Caco-2 (cell line): ENCODE measurements at places on chromosomes 6 and 20. TPM values are rescaled to one million over a fixed set of nuclear protein-coding genes. Genes with fewer than 3 reads are reported as not detected.
A peak's percentile ranks its signal among the peaks of the same experiment; 100 is the strongest.

DNA sequence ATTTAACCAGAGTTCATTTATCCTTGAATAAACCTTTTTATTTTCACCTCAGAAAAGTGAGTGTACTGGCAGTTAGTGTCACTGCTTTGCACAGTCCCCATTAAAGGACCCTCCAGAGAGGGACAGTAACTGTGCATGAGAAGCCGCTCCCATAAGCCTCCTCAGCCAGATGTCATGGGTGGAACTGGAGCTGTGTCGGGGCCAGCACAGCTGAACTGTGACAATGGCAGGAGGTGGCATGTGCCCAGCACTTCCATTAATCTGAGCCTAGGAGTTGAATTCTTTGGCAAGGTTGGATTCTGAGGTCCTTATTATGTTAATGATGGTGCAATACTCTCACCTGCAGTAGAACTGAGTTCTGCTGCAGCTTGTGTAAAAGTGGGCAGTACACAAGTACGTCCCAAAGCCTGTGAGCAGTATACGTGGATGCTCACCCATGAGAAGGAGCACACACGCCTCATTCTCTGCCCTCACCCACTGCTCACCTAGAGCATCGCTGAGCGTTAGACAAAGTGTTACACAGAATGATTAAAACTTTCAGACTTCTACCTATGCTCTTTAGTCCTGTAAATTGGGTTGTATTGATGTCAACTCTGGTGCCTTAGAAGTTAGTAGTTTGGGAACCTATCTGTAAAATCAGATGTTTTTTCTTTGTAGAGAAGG is 11.9 kb upstream of the CSE1L start:
- H3K4me1 ChIP-seq: no peaks in the 10 kb centered on the region
- H3K27ac ChIP-seq: no peak overlapping the region

- H3K4me1 ChIP-seq: peaks cover 83% of the 10 kb centered on the region
- H3K4me3 ChIP-seq: no peak overlapping the region
- H3K36me3 ChIP-seq: no peaks in the 10 kb centered on the region
These were observed 58.9 kb upstream of the LRRC1 start for GRCh38 chr6:53735896-53736295.

- DNase-seq: no peak
- no peak overlapping the region for H3K4me3 ChIP-seq
- H3K27ac ChIP-seq: no peak overlapping the region
- no peaks in the 10 kb centered on the region; the same call in 1 of the 2 replicates for H3K27me3 ChIP-seq
- no peaks in the 10 kb centered on the region for H3K4me1 ChIP-seq
These were observed 85.6 kb upstream of the SRSF6 start for GRCh38 chr20:43372051-43372450.

- H3K4me3 ChIP-seq: no peak overlapping the region
These were observed 75.9 kb upstream of the SYNJ2 start for GRCh38 chr6:157905590-157906342.

GRCh38 chr6:87673237-87673636 is 28.8 kb downstream of the AKIRIN2 start:
- no peak overlapping the region for H3K4me3 ChIP-seq
- no peaks in the 10 kb centered on the region for H3K27me3 ChIP-seq
- peaks cover 31% of the 10 kb centered on the region for H3K4me1 ChIP-seq
- H3K27ac ChIP-seq: no peak overlapping the region

DNA sequence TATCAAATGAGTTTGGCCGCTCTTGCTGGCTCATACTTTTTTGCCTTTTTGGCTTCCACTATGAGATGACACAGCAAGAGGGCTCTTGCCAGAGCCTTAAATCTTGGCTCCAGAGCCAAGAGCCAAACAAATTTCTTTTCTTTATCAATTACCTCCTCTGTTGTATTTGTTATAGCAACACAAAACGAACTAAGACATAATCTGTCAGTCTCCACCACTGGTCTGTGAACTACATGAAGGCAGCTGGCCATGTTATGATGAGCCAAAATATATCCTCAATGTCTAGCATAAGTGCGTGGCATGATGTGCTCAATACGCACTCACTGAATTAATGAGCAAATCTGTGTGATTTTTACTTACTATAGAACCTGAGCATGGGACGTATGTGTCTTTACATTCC is 220.0 kb upstream of the ZNF217 start:
- H3K36me3 ChIP-seq: no peaks in the 10 kb centered on the region
- DNase-seq: no peak
- no peak overlapping the region for H3K4me3 ChIP-seq
- H3K27ac ChIP-seq: peak overlapping the region; percentile 15
- H3K4me1 ChIP-seq: peaks cover 4% of the 10 kb centered on the region; the same call in 1 of the 2 replicates

GRCh38 chr20:10309326-10309725 is 90.7 kb downstream of the SNAP25 start:
- H3K4me3 ChIP-seq: no peak overlapping the region
- H3K27me3 ChIP-seq: no peaks in the 10 kb centered on the region
- no peaks in the 10 kb centered on the region for H3K36me3 ChIP-seq
- no peak for DNase-seq
- H3K27ac ChIP-seq: no peak overlapping the region

- peaks cover 9% of the 10 kb centered on the region; the same call in 1 of the 2 replicates for H3K4me1 ChIP-seq
- no peaks in the 10 kb centered on the region for H3K36me3 ChIP-seq
- no peak overlapping the region for H3K27ac ChIP-seq
- H3K27me3 ChIP-seq: no peaks in the 10 kb centered on the region
- no peak for DNase-seq
These were observed 304.9 kb upstream of the TCF21 start for GRCh38 chr6:133583907-133584427.

DNA sequence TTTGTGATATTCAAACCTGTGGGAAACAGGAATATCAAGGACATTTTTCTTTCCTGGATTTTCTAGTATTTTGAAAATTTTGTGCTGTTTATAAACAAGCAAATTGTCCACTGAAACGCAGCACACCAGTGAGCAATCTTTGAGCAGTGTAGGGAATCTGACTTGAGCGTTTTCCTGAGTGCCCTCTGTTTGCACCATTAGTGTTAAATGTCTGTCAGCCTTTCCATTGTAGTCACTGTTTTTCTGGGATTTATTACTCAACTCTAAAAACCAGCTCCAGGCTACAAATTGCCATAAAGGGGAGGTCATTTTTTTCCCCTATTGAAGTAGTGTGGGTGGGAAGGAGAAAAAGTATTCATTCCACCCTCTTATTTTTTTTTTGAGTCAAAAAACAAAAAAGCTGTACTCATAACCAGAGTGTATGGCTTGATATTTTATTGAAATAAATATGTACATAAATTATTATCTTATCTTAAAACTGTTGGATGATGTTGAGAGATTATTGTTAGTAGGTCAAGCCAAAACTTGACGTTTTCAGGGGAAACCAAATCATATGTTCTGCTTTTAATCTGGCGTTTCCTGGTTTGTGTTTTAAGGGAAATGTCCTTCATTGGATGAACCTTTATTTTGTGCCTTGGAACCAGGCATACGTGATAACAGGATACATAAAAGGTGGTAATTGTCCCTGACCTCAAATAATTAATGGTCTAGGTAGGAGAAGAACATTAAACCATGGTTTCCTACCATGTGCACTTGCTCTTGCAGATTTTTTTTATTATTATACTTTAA is 51.8 kb downstream of the TSHZ2 start:
- no peaks in the 10 kb centered on the region for H3K4me1 ChIP-seq
- no peak overlapping the region for H3K27ac ChIP-seq
- H3K4me3 ChIP-seq: no peak overlapping the region
- H3K27me3 ChIP-seq: no peaks in the 10 kb centered on the region
- no peaks in the 10 kb centered on the region for H3K36me3 ChIP-seq

DNA sequence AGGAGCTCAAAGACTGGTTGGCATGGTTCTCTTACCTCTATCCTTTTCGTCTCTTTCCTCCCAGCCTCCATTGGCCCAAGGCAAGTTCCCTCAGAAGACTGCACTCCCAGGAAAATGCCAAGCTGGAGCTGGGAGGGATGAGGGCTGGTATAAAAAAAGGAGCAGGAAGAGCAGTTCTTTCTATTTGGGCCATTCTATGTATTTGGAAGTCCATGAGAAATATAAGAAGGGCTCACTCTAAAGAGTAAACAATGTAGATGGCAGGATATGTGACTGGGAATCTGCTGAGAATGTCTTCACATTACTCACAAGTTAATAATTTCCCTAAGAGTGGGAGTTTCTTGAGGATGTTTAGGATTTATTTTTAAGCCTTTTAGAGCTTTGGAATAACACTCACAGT is 36.6 kb upstream of the ADTRP start:
- H3K27ac ChIP-seq: no peak overlapping the region
- no peak for DNase-seq
- H3K4me3 ChIP-seq: no peak overlapping the region
- H3K27me3 ChIP-seq: no peaks in the 10 kb centered on the region

GRCh38 chr6:130215526-130215925 is 7.2 kb downstream of the SAMD3 start:
- DNase-seq: no peak
- no peaks in the 10 kb centered on the region for H3K4me1 ChIP-seq
- no peaks in the 10 kb centered on the region for H3K36me3 ChIP-seq
- no peak overlapping the region for H3K4me3 ChIP-seq

DNA sequence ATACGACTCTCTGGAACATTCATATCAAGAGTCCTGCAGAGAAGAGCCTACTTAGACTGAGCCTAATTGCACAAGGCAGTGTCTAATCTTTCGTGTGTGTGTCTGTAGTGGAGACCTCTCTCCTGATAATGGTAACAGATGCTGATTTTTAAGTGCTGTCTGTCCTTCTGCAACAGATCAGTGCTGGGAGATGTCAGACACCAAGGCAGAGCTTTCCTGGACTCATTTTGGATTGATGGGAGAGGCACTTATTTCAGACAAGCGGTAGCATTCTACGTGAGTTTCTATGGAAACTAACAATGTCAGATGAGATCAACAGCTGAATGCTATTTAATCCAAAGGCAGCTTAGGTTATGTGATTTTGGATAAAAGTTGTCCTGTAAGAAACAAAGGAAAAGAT is 167.6 kb downstream of the PLCB4 start:
- no peak overlapping the region for H3K4me3 ChIP-seq

DNA sequence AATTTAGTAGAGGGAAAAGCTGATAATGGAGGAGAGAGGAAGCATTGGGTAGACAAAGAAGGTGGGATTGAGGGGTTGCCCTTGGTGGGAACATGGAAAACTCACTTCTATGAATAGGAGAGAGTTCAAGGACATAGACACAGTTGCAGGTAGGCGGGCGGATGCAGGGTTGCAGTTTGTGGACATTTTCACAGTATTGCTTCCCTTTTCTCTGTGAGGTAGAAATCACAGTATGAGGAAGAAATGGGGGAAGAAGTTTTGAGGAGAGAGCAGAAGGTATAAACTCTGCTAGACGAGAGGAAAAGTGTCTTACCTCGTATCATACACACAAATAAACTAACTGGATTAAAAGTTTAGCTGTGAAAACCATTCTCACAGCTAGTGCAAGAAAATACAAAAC is 200.7 kb upstream of the ECI2 start:
- no peak for DNase-seq
- H3K27ac ChIP-seq: no peak overlapping the region
- no peaks in the 10 kb centered on the region for H3K27me3 ChIP-seq
- peaks cover 6% of the 10 kb centered on the region; the same call in 1 of the 2 replicates for H3K4me1 ChIP-seq
- no peak overlapping the region for H3K4me3 ChIP-seq
- no peaks in the 10 kb centered on the region for H3K36me3 ChIP-seq

DNA sequence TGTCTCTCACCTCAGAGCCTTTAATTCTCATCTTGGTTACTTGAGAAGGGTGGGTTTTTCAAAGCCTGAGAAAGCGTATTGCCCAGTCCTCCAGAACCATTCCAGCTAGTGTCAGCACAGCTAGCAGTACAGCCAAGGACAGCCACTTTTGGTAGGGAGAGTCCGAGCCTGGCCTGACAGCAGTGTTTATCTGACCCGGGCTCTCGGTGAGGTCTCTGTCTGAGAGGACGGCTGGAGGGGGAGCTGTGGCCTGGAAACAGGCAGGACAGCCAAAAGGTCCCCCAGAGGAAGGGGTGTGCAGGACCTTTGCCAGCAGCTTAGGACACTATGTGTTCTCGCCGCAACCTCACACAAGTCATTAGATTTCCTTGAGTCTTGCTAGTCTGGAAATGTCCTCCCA is 38.8 kb downstream of the LYRM2 start:
- no peak overlapping the region for H3K4me3 ChIP-seq
- H3K27me3 ChIP-seq: no peaks in the 10 kb centered on the region
- no peaks in the 10 kb centered on the region for H3K36me3 ChIP-seq
- peaks cover 4% of the 10 kb centered on the region; the same call in 1 of the 2 replicates for H3K4me1 ChIP-seq

DNA sequence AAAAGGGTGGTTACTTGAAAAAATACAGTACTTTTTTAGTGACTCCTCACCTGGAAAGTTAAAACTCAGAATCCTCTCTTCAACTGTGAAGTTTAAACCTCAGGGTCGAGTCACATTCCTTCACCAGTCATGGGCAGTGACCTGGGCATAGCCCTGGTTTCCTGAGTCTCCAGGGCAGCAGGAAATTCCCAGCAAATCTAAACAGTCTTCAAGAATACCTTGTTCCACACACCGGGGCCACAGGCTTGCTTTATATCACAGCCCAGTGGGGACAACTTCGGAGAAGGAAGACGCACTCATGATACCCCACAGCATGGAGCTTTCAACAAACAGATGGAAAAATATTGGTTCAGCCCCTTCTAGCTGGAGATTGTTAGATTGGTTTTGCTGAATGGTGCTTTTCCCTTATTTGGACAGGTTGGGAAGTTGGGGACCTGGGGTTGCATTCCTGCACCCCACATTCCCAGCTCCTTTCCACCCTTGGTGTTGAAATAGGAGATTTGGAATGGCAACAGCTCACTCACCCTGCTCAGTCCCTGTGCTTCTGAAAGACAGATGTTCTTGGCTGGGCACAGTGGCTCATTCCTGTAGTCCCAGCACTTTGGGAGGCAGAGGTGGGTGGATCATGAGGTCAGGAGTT is 113.0 kb upstream of the TMEM170B start:
- H3K27me3 ChIP-seq: no peaks in the 10 kb centered on the region
- peaks cover 47% of the 10 kb centered on the region for H3K4me1 ChIP-seq
- no peak for DNase-seq
- no peak overlapping the region for H3K4me3 ChIP-seq
- no peaks in the 10 kb centered on the region for H3K36me3 ChIP-seq

DNA sequence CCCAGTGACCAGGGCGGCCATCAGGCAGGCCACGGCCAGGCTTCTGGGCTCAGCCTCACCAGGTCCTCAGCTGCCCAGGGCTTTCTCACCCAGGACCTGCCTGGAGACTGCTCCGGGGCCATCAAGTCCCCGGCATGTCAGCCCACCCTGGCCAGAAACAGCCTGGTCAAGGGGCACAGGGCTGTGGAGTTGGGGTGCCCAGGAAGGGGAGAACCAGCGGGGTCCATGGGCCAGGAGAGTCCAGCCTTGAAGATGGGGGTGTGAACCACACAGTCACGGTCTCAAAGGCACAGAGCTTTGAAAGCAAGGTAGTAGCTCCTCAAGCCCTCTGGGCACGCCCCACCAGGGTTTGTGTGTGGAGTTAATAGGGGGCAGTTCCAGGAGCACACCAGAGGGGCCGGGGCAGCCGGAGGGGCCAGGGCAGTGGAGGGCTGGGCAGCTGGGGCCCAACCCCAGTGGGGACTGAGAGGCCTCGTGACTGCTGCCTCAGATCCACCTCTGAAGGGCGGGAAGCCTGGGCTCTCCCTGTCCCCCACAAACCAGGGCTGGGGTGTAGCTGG is 48.0 kb upstream of the BHLHE23 start:
- H3K4me3 ChIP-seq: no peak overlapping the region
- no peaks in the 10 kb centered on the region for H3K27me3 ChIP-seq
- H3K36me3 ChIP-seq: no peaks in the 10 kb centered on the region
- H3K27ac ChIP-seq: no peak overlapping the region

SOX18 gene
- 0.44 and 0.84 TPM in 2 replicates for total RNA-seq

NKX2-4 gene
- not detected in 2 replicates for total RNA-seq

KCNS1 gene
- 0.09 TPM in 1 of 2 replicates, not detected in the other for total RNA-seq

SFTA2 gene
- 6.6 and 9.6 TPM in 2 replicates for total RNA-seq

RSPO3 gene
- total RNA-seq: 0.11 TPM in 1 of 2 replicates, not detected in the other

RSPH3 gene
- 3.0 and 3.4 TPM in 2 replicates for total RNA-seq

BYSL gene
- 42.6 and 45.9 TPM in 2 replicates for total RNA-seq

MEP1A gene
- total RNA-seq: 8.1 and 12.0 TPM in 2 replicates

TMEM244 gene
- not detected in 2 replicates for total RNA-seq

POU3F2 gene
- total RNA-seq: not detected in 2 replicates

KCNK16 gene
- total RNA-seq: not detected in 2 replicates

DLL1 gene
- 6.6 and 8.1 TPM in 2 replicates for total RNA-seq

TGM6 gene
- total RNA-seq: not detected in 2 replicates

TBXT gene
- not detected in 2 replicates for total RNA-seq

ZSCAN23 gene
- total RNA-seq: not detected in 2 replicates
